Stimulated activated CD8-positive, alpha-beta memory T cell treated with anti-CD3 and anti-CD28 coated beads, Interleukin-7, amount 100 ng/mL, for 1 hour (primary cell): ENCODE measurements at places on chromosomes 4 and X.

DNA sequence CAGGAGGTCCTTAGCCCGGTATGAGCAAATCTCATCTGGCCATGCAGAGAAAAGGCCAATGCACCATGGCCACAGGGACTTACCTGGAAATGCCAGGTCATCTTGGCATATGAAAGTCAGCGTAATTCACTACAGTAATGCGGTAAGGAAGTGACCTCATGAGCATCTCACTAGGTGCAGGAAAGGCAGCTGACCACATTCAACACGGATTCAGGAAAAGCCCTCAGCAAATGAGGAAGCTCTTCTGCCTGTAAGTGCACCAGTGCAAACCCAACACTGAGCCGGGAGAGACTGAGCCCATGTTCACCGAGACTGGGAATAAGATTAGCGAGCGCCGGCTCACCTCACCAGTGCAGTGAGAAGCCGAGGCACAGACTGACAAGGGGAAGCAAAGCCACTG, 23.7 kb downstream of the LRPAP1 start:
- DNase-seq, result no peak

DNA sequence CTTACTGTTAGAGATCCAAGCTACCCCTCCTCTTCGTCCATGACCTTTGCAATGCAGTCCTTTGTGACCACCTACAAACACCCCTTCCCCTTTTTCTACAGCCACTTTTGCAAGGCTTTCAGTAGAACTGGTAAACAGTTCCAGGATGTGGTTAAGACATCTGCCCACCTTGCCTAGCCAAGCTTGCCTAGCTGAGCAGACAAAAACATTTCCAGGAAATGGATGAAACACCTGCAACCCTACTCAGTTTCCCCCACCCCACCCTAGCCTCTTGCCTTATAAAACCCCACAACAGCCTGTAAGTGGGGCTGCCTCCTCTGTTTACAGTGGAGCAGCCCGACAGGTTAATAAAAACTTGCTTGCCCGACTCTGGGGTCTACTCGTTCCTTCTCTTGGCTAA, 133.8 kb downstream of the ZC4H2 start:
- DNase-seq, result no peak

DNA sequence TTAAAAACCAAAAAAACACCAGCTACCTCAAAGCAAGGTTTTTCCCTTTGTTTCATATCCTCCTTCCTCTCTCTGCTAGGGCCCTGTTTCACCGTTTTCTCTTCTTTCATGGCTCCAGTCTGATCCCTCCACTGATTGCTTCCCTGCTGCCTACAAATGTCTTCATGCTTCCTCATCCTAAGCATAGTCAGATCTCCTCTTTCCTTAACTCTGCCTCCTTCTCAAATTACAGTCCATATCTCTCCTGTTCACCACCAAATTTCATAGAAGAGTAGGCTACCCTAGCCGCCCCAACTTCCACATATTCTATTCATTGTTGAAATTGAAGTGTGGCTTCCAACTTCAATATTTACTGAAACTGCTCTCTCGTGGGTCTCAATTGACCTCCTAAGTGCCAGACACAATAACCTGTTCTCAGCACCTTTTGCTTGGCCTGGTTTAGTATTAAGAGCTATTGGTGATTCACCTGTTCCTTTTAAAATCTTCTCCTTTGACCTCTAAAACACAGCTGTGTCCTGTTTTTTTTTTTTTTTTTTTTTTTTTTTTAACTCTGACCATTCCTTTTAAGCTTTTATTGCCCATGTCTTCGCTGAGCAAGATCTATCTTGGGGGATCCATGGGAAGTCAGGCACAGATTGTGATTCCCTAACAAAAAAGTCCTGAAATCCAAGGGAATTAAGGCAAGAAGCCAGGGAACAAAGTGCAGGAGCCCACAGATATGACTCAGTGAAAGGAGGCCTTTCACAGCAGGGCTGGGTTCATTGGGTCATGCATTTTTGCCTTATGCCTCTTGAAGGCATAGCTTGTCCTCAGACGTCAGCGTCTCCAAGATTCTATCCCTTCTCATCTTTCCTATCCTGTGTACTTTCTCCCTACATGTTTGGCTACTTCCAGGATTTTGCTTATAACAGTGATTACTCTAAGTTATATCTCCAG, 85.4 kb downstream of the RPS3A start:
- no peak for DNase-seq

DNA sequence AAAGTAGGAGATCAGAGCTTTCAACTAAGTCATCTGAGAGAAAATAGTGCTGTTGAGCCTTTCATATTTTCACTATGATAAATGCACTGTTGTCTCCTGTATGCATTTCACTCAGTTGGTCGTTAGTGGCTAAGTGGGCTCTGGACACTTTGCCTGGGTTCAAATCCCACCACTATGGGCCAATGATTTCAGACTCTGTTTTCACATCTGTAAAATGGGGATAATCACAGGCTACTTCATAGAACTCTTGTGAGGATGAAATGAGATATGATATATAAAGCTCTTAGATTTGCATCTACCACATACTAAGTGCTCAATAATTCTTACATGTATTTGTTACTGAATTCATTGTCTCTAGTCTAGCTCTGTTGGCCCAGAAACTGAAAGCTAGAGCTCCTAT, 16.8 kb downstream of the LNX1 start:
- DNase-seq, result no peak

DNA sequence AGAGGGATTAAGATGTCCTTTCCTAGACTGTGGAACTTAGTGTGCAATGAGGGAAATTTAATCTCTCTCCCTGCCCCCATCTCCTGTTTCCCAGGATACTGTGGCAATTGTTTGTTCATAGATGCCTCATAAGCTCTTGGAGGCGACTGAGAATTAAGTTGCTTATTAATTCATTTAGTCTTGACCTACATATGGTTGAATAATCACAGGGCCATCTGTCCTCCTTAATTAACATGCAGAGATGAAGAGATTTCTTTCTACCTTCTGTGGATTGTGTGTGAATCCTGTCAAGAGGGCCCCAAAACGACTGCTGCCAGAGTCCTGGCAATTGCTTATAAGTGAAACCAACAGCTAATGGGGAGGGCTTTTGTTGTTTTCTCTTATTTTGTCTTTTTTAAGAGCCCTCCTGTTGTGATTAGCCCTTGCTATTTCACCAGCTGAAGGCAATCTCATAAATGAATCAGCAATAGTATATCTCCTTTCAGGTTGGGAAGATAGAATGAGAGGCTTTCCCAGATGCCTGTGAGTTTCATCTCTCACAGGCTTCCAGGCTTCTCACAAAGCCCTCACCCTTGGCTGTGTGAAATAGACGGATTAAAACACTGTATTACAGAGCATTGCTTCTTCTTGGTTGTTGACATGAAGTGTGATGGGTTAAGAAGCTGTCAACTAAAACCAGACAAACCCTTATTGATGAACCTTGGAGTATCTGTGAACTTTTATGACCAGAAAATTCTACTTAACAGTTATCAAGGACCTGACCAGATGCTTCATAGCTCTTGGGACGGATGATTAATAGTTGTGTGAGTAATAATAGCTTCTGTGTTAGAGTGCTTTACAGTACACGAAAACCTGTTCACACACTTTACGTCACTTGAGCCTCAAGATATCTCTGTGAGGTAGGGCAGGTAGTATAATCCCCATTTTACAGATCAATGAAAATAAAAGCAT, 58.5 kb downstream of the PGRMC2 start:
- no peak for DNase-seq

DNA sequence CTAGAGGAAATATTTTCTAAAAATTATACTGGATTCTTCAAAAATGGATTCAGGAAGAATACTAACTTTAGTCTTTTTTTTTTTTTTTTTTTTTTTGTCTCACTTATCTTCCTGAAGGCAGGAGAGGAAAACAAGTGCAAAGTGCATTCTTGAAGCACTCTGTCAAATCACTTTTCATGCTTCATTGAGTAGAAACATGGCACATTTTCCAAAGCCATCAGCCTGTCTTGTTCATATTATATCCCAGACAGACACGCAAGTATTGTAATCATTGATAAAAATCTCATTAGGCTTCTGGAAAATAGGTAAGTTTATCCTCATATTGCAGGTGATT, 1.2 kb downstream of the BBS12 start:
- no peak for DNase-seq

DNA sequence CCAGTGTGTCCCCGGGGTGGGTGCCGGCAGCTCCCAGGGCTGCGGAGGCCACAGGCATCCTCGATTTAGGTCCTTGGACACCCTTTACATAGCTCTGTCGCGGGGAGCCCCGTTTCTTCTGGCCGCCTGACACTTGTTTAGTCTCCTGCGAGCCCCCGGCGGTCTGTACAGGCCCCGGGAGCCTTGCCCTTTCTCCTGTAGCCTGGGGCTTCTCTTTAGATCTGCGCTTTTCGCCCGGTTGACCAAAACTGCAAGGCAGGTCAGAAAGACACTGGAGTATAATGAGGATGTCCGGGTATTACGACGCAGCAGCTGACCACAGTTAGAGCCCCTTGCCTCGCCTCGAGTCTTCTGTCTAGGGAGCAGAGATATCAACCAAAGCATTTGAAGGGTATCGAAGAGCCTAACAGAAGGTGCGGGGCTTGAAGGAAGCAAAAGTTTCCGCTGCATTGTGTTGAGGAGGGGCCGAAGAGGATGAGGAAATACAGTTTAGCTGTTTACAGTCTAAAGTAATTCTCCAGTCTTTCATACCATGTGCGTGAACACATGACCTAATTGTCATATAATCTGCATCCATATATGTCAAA, 479 bp downstream of the BRCC3 start:
- no peak for DNase-seq

- no peak for DNase-seq
These were observed 55.4 kb upstream of the GBA3 start for GRCh38 chr4:22637306-22637705.

DNA sequence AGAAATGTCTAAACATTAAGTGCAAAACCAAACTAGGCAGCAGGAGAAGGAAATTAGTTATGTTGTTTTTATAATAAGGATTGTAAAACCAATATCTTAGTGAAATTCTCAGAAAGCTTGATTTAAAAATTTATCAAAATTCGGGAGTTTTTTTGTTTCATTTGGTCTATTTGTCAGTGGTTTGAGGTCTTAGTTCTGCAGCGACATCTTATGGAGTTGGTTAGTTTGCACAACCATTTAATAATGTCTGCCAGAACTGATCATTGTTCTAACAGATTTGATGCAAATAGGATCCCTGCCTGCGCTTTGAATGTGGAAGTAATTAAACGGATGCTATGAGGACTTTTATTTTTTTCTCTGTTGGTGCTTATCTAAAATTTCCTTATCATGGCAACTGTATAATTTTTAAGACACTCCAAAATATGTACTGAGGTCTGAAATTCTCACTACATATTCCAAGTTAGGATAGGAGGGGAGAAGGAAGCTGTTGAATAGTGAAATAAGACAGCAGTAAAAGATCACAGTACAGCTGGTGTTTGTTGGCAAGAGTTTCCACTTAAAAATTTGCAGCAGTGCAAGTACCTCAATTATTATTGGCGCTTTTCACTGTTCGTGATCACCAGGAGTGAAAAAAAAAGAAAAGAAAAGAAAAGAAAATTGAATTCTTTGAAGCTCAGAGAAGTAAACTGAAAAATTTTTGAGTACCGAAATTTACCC, 2521.4 kb downstream of the ARAP2 start:
- DNase-seq, result no peak

- no peak for DNase-seq
These were observed 42.3 kb upstream of the SRD5A3 start for GRCh38 chr4:55303760-55304165.

- DNase-seq, result no peak
These were observed 32.3 kb upstream of the DYNLT3 start for GRCh38 chrX:37879692-37880091.

DNA sequence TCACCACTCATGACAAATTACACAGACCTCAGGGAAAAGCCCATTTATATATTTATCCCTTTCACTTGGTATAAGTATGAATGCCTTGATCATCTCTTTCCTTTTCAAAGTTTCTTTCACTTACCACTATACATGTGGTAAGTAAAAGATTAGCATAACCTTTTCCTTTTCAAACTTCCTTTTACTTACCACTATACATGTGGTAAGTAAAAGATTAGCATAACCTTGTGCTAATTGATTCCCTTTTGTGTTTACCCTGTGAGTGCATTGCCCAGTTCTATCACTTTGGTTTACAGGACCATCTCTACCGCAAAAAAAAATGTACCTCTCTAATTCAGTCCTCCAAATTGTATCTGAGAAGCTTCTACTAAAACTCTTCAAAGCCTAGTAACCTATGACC, 32.7 kb upstream of the TCEANC start:
- DNase-seq, result no peak

DNA sequence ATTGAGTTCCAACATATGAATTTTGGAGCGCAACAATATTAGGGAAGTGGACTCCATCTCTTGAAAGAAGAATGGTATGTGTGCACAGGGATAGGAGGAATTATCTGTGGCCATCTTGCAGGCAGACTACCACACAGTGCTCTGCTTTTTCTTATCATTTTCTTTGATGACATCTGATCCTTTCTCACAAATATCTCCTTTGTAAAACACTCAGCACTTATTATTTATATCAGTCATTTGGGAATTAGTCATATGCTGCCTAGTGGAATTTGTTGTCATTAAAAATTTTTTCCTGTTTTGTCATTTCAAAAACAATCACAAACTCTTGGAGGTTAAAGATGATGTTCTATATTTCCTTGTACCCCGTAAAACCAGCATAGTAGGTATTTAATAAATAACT, 444.3 kb upstream of the ATOH1 start:
- no peak for DNase-seq

- DNase-seq, result no peak
These were observed 349.4 kb downstream of the FAT4 start for GRCh38 chr4:125663896-125664767.

GRCh38 chrX:57900975-57901374, 9.3 kb downstream of the ZXDA start:
- DNase-seq, result no peak

DNA sequence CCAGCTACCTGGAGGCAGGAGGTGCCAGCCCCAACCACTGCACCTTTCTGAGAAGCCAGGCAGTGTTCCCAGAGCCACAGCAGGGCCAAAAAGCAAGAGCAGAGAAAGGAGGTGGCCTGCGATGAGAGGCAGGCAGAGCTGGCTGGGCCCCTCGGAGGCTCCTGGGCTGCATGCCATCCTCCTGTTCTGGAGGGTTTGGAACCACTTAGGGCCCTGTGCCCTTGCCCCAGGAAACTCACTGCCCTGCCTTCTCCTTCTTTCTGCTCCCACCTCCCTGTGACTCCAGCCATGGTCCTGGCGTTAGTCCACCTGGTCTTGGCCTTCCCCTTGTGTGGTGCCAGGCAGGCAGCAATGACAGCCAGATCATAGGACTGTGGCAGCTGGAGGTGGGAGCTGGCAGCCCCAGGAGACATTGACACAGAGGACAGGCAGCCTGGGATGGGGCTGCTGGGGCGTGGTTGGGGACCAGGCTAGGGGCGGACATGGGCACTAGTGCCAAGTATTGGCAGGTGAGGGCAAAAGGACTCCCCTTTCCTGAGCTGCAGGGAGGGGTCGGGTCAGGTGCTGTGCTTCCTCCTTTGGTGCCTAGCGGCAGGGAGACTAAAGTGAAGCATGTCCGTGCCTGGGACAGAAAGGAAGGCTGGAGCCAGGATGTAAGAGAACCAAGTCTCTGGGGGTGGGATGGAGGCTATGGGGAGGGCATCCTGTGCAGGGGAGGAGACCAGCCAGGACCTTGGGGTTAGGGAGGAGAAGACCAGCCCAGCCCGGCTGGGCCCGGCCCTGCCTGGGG, 1.4 kb downstream of the APLN start:
- no peak for DNase-seq

- no peak for DNase-seq
These were observed 50.9 kb downstream of the MFAP3L start for GRCh38 chr4:169975131-169975837.

- no peak for DNase-seq
These were observed 96.2 kb downstream of the CPE start for GRCh38 chr4:165474784-165475705.

- no peak for DNase-seq
These were observed 52.6 kb downstream of the RPS3A start for GRCh38 chr4:151152028-151152427.

GRCh38 chrX:30995705-30996104, 76.1 kb downstream of the FTHL17 start:
- DNase-seq, result no peak
